ENCODE measurements at places on chromosomes 16 and 17.

GRCh38 chr16:65213866-65214595 is 92.2 kb upstream of the CDH11 start:
- no peak for DNase-seq

GRCh38 chr16:58614212-58614611 is 15.4 kb downstream of the CNOT1 start:
- DNase-seq, result no peak

DNA sequence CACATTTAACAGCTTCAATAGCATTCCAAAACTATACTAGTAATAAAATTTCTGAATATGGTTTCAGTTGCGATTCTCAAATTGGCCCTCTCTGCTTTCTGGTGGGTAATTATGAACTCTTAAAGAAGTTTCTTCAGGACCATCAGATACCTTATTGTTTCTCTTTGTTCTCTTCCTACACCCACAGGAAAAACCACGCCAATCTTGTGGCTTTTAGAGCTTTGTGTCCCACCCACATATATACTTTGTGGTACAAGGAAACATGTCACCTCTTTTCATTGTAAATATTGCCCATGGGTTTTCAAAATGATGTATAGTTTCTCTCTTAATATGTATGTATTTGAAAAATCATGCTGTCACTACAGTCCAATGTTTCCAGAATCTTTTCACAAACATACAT is 12.1 kb downstream of the ABCA9 start:
- no peak for DNase-seq

GRCh38 chr16:48597563-48598387 is 12.2 kb downstream of the N4BP1 start:
- no peak for DNase-seq

GRCh38 chr17:82935966-82936767 is 96.3 kb upstream of the ZNF750 start:
- no peak for DNase-seq

- no peak for DNase-seq
Observed at GRCh38 chr17:1920948-1921351, 91.1 kb downstream of the RPA1 start.

DNA sequence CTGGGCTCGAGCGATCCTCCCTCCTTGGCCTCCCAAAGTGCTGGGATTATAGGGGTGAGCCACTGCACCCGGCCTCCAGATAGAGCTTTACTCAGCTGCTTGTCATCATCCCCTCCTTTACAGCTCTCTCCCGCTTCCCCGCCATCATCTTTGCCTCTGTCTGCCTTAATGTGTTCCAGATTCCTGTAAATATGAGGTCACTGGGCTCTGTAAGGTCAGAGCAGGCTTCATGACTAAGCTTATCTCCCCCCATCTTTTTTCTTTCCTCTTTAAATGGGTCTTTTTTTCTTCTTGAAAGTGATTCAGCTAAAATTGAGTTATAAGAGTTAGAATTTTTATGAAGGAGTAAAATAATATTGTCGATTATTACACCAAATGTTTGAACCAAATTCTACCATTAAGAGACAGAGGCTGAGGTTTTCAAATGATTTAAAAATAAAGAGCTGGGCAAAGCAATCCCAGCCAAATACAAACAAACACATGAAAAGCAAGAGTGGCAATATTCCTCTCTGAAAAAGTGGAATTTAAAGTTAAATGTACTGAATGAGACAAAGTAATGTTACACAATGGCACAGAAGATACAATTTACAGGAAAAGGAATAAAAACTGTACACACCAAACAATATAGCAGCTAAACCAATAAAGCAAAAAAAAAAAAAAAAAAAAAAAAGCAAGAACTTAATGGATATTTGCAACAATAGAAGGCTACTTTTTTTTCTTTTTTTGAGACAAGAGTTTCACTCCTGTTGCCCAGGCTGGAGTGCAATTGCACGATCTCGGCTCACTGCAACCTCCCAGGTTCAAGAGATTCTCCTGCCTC is 62.1 kb downstream of the CRISPLD2 start:
- DNase-seq, result no peak

DNA sequence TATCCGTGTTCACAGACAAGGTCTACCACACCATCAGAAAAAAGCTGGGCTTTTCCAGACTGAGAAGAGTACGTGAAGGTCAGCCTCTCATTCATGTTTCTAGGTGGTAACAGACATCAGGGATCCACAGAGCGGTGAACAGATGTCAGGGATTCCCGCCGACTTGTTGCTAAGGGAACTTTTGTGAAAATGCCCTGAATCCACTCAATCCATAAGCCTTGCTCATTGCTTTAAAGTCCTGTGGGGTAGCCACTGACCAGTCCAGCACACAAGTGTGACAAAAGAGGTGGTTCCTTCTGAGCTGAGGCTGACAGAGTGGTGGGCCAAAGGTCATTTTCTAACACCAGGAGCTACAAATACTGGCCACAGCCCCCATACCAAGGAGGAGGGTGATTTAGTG is 5.9 kb downstream of the GAS7 start:
- no peak for DNase-seq

DNA sequence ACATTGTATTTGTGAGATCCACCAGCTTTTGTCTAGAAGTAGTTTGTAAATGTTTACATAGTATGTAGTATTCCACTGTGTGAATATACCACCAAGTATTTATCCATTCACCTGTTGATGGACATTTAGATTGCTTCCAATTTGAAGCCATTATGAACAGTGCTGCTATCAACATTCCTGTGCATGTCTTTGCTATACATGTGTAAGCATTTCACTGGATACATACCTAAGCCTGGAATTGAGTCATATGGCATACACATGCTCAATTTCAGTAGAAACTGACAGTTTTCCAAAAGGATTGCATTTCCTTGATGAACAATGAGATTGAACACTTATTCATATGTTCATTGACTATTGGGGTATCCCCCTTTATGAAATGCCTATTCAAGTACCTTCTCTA is 540.6 kb upstream of the SOX9 start:
- no peak for DNase-seq

GRCh38 chr16:15594711-15595320 is 48.1 kb downstream of the MARF1 start:
- DNase-seq, result no peak

GRCh38 chr17:63775420-63775819 is 1.4 kb downstream of the DDX42 start:
- DNase-seq, result no peak

DNA sequence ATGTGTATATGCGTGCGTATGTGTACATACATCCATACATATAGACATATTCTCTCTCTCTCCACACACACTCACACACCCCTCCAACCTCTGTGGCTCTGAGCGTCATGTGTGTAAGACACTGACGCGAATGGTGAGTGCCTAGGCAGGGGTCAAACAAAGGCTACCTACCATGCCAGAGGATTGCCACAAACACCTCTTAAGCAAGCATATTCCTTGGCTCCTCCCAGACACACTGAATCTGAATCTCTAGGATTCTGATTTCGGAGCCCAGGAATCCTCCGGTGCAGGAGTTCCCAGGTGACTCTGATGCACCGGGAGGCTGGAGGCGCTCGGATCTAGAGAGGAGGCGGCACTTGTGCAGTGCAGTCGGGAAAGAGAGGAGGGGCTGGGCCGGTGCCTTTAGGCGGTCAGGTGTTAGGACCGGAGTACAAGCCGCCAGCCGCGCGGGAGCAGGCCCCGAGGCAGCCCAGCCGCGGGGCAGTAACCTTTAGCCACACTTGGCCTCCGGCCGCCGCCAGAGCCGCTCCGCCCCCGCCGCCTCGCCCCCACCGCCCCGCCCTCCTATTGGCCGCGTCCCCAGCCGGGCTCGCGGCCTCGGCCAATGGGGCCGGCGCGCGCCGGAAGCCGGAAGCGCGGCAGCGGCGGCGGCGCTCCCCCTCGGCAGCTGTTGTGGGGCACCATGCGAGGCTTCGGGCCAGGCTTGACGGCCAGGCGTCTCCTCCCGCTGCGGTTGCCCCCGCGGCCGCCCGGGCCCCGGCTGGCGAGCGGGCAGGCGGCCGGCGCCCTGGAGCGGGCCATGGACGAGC is at the start of gene MLYCD:
Gene MLYCD, plus strand, starts transcription at position 653 of the 809 bp plus-strand sequence. Its CDS starts 30 bp downstream, at position 683.
- DNase-seq, result peak; percentile 70

DNA sequence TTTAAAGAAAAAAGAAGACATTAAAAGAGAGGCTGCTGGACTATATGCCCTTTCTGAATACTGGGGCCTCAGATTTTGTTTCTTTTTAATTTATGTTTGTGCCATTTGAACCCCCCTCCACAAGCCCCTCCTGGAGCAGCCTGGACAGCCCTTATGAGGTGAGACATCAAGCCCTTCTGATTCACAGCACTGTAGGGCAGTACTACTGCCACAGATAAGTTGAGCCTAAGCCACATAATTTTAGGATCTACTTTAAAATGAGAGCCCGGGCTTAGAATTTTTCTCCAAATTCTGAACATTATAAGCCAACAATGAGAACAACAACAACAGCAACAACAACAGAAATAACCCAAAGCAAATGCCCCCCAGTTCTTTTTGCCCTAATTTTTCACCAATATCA is 256.9 kb upstream of the SALL1 start:
- DNase-seq, result no peak

DNA sequence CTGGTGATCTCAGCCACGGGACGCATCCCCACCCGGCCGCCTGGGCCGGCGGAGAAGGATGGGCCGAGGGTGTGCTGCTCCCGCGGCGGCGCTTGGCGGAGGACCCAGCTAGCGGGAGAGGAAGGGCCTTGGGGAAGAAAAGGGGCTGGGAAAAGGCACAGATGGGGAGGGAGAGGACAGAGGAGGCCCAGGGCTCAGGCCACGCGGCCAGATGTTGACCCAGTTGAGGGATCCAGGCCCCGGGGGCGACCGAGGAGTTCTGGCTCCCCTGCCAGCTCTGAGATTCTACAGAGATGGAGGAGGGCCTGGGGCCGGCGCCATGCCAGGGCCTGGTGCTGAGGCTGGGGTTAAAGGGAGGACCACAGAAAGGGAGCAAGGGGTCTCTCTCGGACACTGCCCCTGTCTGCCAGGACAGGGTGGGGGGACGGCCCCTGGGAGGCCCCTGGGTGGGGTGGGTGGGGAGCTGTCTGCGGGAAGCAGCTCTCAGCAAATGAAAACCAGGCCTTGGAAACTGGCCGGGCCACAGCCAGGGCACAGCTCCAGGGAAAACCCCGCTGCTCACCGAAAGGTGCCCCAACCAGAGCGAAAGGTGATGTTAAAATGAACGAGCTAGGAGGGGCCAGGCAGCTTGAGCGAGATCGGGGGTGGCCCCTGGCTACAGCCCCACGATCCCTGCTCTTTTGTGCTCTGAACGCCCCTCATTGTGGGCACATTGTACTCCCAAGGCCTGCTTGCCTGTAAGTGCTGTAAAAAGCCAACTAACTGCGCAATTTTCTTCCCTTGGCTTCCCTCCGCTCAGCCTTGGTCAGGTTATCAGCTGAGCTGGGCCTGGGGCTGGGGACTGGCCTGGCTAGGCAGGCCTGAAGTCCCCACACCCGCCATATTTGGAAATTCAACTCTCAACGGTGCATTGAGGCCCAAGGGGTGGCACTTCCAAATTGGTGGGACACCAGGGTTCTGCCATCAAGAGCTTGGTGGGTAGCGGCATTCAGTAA is 191.4 kb downstream of the ZNF423 start:
- DNase-seq, result no peak
